ENCODE measurements at places on chromosomes 1 and 21.

DNA sequence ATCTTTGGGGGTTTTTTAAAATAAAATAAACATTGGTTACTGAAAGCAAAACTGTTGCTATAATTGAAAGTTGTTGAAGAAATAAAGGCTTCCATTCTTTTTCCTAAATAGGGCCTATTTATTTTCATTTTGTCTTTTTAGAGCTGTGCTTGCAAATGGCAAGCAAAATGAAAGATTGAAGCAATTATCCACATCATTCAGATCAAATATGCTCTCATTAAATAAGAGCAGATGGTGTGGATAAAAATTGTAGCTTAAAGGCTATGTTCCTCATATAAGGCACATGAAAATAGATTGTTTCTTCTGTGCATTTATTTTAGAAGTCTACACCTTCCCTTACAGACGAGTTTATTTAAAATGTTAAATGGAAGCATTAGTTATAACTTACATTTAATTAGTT is 1317.7 kb downstream of the MRPL39 start:
- DNase-seq = no peak

GRCh38 chr1:30701258-30701633 is 22.1 kb downstream of the MATN1 start:
- no peak for DNase-seq

DNA sequence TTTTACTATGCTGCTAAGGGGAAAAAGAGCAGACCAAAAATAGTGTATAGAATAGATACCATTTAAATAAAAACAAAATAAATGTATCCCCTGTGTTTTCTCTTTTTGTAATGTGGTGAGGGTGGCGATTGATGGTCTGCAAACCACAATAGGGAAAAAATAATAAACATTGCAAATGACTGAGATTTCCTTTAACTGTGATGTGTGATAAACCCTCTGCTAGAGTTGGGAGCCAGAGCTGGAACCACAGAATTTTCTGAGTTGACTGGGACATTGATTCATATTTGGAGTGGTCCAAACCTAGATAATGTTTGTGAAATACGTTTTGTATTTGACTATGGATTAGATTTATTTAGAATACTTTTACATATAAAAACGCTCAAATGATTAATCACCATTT is 70.6 kb upstream of the PTGFR start:
- DNase-seq = no peak

- no peak for DNase-seq
Observed at GRCh38 chr21:25577424-25578055, 29.7 kb downstream of the MRPL39 start.

DNA sequence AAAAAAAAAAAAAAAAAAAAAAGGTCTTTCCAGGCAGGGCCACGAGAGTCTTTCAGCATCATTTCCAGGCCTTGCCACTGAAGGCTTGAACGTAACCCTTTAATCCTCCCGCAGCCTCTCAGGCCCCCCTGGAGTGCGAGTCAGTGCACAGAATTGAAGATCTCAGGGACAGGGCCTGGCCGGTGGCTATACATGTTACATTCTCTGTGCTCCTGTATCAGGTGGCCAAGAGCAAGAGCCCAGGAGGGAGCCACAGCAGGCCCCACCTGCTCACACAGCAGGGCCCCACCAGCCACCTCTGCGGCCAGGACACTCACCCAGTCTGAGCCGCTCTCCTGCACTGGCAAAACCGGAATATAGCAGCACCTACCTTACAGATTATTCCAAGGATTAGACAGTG is 34.1 kb upstream of the SLC25A33 start:
- no peak for DNase-seq

GRCh38 chr1:204920967-204921366 is 50.3 kb downstream of the NFASC start:
- DNase-seq = no peak

- DNase-seq = no peak
Observed at GRCh38 chr1:198185759-198186158, 29.0 kb downstream of the NEK7 start.

- DNase-seq = no peak
Observed at GRCh38 chr1:35120458-35121133, 41.4 kb downstream of the ZMYM1 start.

GRCh38 chr1:109365642-109366204 is 32.0 kb downstream of the SORT1 start:
- no peak for DNase-seq

DNA sequence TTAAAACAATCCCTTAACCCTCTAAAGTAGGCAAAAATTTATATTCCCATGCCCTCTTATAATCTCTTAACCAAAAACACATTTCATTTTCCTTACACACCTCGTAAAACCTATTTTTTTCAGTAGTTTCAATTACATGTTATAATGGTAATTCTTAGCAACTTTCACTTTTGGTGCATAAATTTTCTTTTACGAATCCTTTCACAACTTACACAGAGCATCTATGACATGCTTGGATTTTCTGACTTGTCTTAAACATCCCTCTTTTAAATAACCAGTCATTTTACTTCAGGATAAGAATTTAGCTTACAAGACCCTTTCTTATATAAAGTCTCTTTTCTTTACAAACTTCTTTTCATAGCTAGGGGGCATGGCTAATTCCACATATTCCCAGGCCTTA is 8.9 kb upstream of the MRPL55 start:
- DNase-seq = no peak

DNA sequence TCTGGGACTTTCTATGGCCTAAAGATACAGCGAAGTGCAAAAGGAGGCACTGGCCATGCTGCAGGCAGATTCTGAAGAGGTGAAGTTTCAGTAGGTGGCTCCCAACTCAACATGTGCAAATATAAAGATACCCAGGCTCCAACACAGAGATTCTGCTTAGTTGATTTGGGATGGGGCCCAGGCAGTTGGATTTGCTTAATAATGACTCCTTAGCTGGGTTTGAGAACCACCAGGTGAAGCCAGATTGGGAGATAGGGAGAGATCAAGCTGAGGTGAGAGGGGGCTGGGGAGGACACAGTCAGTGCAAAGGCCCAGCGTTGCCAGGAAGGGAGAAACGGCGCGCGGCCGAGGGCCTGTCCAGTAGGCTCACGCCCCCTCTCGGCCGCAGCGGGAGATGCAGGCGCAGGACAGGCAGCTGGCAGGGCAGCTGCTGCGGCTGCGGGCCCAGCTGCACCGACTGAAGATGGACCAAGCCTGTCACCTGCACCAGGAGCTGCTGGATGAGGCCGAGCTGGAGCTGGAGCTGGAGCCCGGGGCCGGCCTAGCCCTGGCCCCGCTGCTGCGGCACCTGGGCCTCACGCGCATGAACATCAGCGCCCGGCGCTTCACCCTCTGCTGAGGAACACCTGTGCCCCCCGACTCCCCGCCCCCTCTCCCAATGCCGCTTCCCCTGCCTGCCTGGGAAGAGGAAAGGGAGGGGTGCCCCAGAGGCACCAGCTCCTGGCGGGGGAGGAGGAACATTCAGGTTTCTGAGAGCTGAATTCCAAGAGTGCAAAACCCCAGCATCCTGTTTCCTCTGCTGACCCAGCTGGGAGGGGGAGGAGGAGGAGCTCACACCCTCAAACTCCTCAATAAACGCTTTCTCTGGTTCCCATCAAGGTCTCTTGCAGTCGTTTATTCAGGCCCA is 1.2 kb downstream of the FAM167B start:
- peak; percentile 61 for DNase-seq

- DNase-seq = no peak
Observed at GRCh38 chr1:231731268-231731667, 104.7 kb downstream of the DISC1 start.

GRCh38 chr1:238153939-238154338 is 263.2 kb upstream of the ZP4 start:
- no peak for DNase-seq

- no peak for DNase-seq
Observed at GRCh38 chr1:38481871-38482826, 377.4 kb downstream of the RRAGC start.

DNA sequence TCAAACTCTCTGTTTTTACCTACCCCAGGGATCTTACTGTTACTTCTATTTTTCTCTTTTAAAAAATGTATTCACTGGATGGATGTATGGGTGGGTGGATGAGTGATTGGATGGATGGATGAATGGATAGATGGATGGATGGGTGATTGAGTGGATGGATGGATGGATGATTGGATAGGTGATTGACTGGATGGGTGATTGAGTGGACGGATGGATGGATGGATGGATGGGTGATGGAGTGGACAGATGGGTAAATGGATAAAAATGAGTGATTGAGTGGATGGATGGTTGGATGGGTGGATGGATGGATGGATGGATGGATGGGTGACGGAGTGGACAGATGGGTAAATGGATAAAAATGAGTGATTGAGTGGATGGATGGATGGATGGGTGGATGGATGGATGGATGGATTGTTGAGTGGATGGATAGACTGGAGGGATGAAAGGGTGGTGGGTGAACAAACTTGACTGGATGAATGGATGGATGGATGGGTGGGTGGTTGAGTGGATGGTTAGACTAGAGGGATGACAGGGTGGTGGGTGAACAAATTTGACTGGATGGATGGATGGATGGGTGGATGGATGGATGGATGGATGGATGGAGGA is 118.0 kb upstream of the ZBTB40 start:
- no peak for DNase-seq

GRCh38 chr1:38005195-38006007 is at the start of gene FHL3:
Gene FHL3 (minus strand): TSS chr1:38005514. CDS start chr1:37999412, 6,102 bp downstream.
- DNase-seq = no peak

DNA sequence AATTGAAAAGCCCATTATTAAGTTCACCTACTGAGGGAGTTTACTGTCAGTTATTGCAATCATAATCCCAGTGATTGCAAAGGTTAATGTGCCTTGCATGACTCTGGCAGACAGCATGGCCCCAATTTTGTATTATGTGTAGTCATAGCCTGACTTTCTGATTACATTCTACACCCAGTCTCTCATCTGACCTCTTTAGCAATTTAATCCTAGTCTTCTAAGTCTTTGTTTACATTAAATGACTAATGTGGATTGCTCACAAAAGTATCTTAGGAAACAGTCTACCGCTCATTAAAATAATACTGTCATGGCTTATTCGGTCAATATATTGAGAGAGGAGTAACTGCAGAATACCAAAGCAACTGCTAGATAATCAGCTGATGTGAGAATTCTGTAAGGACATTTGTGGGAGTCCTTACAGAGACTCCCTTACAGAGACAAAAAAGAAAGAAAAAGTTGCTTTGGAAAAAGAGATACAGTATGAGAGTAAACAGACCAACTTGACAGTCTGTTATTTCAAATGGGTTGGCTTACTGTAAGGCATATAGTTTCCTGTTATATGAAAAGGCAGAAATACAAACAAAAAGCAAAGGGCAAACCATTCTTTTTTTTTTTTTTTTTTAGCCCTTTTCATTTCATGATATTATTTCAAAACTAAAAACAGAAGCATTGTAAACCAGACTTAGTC is 42.8 kb downstream of the SMG7 start:
- no peak for DNase-seq

DNA sequence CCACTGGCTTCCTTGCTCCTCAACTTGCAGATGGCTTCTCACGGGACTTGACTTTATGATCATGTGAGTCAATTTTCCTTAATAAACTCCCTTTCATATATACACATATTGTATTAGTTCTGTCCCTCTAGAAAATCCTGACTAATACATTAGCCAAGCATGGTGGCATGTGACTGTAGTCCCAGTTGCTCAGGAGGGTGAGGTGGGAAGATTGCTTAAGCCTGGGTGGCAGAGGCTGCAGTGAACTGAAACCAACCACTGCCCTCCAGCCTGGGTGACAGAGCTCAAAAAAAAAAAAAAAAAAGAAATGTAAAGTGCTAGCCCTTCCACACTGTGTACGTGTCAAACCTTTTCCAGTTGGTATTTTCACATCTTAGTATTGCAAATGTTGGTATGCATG is 857.0 kb downstream of the LTN1 start:
- DNase-seq = no peak

DNA sequence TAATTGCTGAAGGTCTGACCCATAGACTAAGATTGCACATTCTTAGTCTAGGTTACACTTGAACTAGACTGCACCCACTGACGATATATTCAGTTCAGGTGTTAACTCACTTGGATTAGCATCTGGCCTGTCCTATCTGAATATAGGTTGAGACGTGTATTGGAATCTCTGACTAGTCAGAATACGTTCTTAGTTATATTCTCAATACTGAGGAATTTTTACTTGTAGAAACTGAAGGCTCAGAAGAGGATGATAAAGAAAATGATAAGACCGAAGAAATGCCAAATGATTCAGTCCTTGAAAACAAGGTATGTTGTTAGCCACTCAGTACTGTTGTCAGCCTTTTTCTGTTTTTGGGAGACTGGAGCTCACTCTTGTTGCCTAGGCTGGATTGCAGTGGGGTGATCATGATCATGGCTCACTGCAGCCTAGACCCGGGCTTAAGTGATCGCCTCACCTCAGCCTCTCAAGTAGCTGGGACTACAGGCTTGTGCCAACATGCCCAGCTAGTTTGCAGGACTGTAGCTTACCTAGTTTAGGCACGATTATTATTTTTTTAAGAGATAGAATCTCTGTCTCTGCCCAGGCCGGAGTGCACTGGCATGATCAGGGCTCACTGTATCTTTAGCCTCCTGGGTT is 10.8 kb downstream of the CCDC17 start:
- no peak for DNase-seq

DNA sequence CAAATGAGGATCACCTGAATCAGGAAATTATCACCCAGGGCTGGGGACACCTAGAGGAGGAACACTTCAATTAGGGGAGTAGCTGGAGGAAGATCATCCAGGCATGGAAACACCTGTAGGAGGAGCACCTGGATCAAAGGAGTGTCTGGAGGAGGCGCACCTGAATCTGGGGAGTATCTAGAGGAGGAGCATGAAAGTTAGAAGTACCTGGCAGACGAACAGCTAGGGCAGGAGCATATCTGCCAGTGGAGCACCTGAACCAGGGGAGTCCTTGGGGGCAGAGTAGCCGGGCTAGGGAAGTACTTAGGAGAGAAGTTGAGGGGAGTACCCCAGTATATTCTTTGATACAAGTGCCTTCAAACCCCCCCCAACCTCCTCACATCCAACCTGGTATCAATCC is 1.3 kb downstream of the C1orf210 start:
- no peak for DNase-seq

DNA sequence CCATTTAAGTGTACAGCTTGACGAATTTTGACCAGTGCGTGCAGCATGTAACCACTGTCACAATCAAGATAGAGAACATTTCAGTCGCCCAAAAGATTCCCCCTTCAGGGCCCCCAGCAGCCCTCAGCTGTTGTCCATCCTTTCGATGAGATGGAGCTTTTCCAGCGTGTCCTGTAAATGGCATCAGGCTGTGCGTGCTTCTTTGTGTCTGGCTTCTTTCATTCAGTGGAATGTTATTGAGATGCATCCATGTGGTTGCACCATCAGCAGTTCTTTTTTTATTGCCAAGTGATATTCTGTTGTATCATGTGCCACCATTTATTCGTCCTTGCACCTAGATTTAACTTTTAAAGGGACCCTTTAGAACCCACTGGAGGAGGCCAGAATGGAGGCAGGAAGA is 21.9 kb downstream of the UBE2Q1 start:
- DNase-seq = no peak

DNA sequence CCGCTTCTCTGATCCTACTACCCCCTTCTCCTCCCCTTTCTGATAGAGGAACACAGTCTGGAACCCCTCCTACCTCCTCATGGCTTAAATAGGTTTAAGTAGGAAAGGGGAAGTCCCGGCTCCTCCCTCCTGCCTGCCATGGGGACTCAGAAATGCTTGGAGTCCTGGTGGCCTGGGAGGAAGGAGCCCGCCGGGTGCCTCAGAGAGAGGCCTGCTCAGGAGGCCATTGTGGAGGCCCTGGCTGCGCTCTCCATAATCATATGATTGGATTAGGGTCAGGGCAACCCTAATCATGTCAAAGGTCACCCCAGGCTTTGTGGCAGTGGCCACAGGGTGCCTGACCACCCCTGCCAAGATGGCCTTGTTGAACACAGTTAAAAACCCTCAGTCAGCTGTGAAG is 29.0 kb downstream of the WNT3A start:
- DNase-seq = no peak

Data from T follicular helper cell (primary cell).